Inflammatory macrophage treated with lipopolysaccharide for 1 hour (primary cell): ENCODE measurements at places on chromosomes 12 and 14.
A peak's percentile ranks its signal among the peaks of the same experiment; 100 is the strongest.

GRCh38 chr14:97900196-97900854 is 1103.1 kb downstream of the VRK1 start:
- DNase-seq = no peak

GRCh38 chr12:131254374-131254773 is 300.7 kb downstream of the ADGRD1 start:
- no peak for DNase-seq

DNA sequence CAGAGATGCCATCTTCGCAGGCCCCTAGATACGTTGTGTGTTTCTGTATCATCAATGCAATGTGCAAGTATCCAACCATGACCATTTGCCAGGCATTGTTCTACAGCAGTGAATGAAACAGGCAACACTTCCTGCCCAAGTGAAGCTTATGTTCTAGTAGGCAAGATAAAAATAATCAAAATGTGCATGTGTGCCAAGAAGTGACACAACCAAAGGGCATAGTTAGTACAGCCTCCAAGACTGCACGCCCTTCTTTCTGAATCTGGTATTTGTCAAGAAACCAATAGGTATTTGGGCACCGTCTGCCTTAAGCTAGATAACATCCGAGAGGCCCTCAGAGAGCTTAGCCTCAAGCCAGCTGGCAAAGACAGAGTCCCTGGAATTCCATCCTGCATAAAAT is 152.0 kb downstream of the TMEM132C start:
- DNase-seq = no peak

GRCh38 chr14:35375558-35376025 is 29.0 kb downstream of the NFKBIA start:
- peak; percentile 98 for DNase-seq

GRCh38 chr12:67211029-67211428 is 58.1 kb upstream of the CAND1 start:
- no peak for DNase-seq

GRCh38 chr14:68842298-68842697 is 49.4 kb upstream of the ZFP36L1 start:
- DNase-seq = no peak

DNA sequence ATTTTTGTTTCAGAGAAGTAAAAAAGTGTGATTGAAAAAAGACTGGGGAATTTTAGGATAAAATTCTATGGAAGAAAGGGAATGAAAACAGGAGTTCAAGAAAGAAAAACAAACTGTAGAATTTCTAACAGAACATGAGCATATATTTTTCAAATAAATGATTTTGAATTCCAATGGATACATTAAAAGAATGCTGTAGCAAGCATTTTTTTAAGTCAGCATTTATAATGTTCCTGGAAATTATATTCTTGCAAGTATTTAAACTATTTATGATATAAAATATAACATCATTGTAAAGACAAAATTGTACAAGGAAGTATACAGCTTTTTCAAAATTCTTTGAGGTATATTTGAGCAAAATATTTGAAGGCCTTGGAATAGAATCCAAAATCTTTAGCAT is 450.7 kb downstream of the AEBP2 start:
- DNase-seq = no peak

DNA sequence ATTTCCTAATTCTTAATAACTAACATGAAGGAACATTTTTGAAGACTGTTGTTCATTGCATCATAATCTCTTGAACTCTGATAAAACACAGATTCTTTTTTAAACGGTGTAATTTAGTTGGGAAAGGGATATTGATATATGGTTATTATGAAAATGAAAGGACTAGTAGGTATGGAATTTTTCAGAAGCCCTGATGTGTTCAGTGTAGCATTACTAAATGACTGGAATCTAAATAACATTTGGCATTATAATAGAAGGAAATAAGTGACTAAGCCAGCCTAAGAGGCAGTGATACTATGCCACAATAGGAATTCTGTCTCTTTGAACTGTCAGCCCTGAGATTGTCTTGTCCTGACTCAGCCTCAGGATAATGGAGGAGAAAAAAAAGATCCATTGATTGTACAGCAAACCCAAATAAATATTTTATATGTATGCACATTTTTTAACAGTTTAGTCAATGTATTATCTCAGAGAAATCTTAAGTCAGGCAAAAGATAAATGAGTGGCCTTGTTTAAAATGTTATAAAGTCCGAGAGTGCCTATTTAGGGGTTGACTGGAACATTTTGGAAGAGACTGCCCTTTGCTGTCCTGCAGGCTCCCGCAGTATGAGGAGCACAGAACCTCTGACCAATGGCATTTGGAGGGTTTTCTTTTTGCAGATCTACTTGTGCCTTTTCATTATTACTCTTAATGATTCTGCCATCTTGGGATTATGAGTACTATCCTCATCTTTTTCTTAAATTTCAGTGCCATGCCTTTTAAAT is 271.2 kb downstream of the EGLN3 start:
- no peak for DNase-seq

- no peak for DNase-seq
Observed at GRCh38 chr12:33676866-33677265, 237.2 kb upstream of the SYT10 start.

DNA sequence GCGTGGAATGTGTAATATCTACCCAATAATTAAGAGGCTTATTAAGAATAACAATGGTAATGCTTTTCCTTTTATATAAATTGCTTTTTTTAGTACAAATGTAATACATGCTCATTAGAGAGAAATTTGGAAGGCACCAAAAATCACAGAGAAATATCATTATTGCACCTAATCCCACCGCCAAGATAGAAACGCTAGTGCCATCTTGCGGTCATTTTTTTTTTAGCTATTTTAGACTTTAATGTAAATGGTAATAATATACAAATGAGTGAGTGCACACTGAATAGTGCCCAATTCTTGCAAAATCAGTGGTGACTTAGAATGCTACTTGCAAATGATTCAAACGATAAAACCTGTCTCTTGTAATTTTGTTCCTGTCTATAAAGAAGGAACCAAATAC is 576.8 kb upstream of the TMEM132C start:
- DNase-seq = no peak

GRCh38 chr14:96584907-96585671 is 82.9 kb downstream of the PAPOLA start:
- no peak for DNase-seq

DNA sequence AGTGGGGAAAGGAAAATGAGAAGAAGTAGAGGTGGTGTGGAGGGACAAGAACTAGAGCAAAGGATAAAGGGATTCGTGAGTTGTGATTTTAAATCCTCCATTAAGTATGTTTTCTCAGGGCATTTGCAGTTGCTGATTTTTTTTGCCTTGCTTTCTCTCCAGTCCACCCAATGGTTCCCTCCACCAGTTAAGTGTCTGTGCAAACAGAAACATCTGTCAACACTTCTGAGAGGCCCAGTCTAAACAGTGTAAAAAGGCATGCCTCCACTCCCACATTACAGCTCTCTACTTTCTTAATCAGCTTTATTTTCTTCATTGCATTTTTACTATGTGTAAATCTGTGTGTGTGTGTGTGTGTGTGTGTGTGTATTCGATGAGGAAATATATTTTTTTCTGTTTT is 141.2 kb downstream of the PPFIA2 start:
- no peak for DNase-seq

GRCh38 chr12:115343601-115344000 is 659.6 kb upstream of the TBX3 start:
- DNase-seq = no peak

DNA sequence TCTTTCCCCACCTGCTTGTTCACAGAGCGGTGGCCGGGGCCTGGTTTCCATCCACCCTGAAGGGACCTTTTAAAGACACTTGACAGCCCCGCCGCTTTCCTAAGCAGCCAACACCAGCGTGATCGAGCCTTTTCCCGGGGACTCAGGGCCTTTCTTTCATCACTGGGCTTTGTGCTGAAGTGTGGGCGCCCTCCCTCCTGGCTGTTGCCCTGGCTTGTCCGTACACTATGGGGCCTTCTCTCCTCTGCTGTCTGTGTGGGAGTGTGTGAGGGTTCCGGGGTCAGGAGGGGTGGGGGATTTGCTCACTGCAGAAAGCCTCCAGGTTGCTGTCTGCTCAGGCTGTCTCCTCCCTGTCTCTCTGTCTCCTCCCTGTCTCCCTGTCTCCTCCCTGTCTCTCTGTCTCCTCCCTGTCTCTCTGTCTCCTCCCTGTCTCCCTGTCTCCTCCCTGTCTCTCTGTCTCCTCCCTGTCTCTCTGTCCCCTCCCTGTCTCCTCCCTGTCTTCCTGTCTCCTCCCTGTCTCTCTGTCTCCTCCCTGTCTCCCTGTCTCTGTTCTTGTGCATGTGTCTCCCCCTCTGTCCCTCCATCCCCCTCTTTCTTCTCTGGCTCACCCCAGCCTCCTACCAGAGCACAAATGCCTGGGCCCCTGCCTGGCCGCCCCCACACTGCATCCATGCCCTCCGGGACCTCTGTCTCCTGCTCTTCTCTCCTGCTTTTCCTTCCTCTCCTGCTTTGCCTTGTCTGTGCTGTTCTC is 64.7 kb downstream of the CCDC92 start:
- peak; percentile 17 for DNase-seq

GRCh38 chr12:89309815-89310214 is 42.5 kb downstream of the DUSP6 start:
- no peak for DNase-seq

GRCh38 chr14:51097287-51097686 is 2.4 kb upstream of the TRIM9 start:
- DNase-seq = no peak

DNA sequence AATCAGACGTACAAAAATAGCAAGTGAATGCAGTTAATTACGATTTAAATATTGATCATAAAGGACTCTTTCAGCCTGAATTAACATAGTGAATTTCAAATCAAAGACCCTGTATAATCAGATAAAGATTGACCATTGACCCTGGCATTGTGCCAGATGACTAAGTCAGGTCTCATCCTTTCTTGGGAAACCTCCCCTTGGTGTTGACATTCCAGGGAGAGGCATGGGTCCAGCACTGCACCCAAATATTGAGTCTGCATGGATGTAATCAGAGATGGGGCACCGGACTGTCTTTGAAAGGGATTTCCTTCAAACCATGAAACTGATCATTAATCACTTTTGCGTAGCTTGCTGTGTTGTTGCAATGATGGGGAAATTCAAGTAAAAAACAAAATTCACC is 1138.2 kb downstream of the BCL11B start:
- no peak for DNase-seq

DNA sequence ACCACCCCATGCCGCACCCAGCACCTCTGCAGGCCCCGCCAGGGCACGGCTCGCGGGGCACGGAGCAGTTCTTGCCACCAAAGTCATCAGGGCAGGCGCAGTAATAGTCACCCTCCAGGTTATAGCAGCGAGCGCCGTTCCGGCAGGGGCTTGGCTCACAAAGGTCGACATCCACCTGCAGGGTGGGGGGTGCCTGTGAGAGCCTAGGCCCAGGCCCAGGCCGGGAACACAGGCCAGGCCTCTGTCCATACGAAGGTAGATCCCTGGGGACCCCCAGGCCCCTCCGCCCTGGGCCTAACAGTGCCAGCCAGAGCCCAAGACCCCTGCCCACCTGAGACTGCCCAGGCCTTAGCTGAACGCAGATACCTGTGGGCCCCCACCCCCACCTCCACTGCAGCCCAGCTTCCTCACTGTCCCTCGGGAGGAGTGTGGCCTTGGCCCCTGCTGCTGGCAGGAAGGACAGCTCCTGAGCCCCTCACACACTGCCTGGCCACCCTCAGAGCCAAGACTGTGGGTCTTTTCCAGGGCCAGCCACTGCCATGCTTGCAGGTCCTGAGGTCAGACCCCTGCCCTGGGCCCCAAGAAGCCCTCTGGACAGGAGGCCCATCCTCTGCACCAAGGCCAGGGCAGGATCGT is 19.3 kb downstream of the JAG2 start:
- DNase-seq = no peak

GRCh38 chr12:4780641-4781611 is 60.7 kb downstream of the GALNT8 start:
- DNase-seq = no peak

GRCh38 chr12:2270846-2271245 is 218.1 kb downstream of the CACNA1C start:
- DNase-seq = no peak

GRCh38 chr12:78918268-78918667 is 53.7 kb downstream of the SYT1 start:
- no peak for DNase-seq

DNA sequence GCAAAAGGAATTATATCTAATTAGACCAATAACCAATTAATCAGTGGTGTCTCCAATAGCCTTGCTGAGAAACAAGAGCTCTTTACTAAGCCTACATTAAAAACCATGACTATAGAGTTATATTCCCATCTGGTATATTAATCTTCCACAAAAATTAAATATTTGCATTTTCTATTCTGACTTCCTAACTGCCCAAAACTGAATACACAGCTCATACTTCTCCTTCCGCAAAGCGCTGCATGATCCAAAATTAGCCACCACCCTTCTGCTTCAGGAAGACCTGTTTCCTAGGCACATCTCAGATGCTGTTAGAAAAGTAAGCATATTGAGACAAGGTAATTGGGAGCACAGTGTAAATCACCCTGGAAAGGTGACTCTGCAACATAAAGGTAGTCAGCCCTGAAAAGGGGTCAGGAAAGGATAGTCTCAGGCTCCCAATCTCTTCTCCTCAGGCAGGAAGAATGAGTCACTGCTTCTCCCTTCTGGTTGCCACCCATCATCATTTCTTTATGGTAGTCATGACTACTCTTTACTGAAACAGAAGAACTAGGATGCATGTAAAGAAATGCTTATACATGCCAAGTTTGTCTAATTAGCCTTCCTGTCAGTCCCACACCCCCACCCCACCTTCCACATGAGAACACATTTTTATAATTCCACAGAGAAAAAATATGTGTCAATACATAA is 54.3 kb downstream of the PLCZ1 start:
- DNase-seq = peak; percentile 44

GRCh38 chr14:30260833-30261607 is 297.9 kb upstream of the G2E3 start:
- no peak for DNase-seq

DNA sequence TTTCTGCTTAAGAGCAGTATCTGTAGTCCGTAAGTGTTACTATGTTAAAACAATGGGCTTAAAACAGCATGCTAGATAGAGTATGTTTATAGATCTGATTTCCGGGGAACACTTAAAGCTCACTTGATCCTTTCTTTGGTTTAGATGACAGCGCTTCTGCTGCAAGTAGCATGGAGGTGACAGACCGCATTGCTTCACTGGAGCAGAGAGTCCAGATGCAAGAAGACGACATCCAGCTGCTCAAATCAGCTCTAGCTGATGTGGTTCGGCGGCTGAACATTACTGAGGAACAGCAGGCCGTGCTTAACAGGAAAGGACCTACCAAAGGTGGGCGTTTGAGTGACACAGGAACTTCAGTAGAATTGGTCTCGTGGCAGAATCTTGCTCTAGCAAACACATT is 57.5 kb downstream of the EML1 start:
- no peak for DNase-seq
